ENCODE measurements at places on chromosomes 7 and 10.

DNA sequence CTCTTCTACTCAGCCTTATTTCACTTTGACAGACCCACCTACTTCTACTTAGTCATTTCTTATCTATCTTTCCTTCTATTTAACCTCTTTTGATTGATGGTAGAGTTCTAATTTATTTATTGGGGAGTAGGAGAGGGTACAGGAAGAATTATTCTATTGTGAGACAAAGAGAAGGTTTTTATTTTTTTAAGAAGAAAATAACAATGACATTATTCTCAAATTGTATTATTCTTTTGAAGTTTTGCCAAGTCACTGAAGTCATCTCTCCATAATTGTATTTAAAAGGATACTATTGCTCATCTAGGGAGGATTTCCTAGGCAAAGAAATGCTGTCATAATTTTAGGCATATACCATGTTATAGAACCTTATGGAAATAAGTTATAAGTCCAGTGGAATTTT, 52.7 kb downstream of the ITGB8 start:
- DNase-seq, result no peak

GRCh38 chr7:102842284-102842683, 70.5 kb upstream of the LRRC17 start:
- DNase-seq, result no peak

DNA sequence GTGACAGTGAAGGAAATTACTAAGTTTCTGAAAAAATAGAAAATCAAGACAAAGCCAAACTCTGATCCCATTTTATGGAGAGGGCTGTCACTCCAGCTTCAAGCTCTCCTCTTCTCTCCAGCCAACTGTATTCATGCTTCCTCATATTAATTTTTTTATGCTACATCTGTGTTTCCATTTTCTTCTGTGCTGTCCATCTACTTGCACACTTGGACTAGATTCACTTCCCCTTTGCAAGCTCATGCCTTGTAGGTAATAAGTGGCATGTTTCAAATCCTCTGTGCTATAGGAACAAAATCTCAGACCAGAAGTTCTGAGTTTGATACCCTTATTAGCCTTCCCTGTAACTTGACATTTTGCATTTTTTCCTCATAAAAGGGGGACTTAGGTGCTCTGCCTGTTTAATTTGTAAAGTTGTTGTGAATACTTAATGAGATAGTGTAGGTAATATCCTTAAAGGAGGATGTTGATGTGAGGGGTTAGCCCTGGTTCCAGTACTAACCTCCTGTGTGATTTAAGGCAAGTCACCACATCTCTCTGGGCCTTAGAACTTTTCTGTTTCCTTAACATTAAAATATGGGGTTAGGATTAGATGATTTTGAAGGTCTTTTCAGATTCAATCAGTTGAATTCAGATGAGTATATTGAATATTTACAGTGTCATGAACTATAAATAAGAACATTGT, 358.8 kb downstream of the BBS9 start:
- no peak for DNase-seq

DNA sequence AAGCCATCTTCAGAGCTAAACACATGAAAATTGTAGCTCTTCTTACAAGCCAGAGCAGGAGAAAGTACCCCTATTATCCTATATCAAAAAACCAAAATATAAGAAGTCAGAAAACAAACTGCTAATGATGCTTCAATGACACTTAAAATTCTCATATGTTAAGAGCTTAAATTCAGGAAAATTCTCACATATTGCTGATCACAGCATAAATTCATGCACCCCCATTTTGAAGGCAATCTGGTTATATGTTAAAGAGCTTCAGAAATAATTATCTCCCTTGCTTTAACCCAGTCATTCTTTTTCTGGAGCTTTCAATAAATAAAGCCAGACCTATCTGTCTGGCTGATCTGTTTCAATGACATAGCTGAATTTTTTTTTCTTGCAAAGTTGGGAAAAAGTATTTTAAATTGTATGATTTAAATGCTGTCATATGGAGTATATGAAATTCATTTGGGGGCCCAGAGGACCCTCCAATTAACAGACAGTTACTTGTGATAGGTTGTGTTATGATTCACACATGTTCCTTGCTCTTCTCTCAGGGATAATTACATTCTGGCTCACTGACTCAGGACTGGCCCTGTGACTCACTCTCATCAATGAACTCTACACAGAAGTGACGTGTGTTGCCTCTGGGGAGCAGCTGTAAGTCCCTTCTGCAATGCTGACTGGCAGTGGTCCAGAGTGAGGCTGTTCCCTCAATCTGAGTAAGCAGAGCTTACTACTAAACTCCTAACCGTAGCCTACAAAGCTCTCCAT, 85.2 kb downstream of the HGF start:
- DNase-seq, result no peak

DNA sequence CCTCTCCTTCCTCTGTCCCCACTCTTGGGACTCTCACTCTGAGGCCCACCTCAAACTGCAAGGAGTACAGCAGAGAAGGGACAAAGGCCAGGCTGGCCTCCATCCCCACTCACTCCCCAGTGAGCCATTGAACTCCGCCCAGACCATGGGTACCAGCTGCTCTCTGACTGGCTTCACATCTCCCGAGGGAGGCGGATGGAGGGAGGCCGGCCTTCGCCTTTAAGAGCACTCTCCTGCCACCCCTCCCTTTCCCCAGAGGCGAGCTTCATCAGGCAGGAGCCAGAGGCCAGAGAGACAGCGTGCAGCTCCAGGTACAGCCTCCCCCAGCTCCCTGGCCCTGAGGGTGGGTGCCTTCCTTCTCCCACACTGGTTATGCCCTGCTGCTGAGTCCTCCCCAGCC, 1.8 kb upstream of the LDB3 start:
- no peak for DNase-seq

- DNase-seq, result no peak
These were observed 86.9 kb downstream of the DAGLB start for GRCh38 chr7:6360841-6361240.

DNA sequence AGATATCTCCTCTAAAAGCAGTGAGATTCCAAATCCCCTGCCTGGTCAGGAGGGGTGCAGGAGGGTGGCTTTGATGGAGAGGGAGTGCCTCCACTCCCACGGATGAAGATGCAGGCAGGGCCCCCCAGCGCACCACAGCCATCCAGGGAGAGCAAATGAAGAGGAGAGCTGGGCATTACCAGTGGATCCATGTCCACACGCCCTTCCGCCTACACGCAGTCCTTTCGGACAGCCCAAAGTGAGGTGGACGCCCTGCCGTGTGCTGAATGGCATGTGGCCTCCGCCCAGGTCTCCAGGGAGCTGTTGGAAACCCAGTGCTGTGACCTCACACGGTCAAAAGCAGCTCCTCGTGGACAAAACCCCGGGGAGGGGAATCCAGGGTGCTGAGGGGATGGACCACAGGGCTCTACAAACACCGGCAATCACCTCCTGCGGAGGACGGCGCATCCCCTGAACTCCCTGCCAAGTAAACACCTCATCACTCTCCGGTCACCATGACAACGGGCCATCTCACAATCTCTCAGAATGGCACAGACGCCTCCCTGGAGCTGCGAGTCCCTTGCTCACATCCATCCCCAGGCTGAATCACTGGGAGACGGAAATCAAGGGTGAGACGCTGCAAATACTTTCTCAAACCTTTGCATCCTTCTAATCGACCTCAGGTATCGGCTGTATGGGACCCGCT, 35.0 kb upstream of the DNAAF5 start:
- DNase-seq, result no peak

GRCh38 chr10:74329873-74330272, 178.9 kb downstream of the ADK start:
- no peak for DNase-seq

DNA sequence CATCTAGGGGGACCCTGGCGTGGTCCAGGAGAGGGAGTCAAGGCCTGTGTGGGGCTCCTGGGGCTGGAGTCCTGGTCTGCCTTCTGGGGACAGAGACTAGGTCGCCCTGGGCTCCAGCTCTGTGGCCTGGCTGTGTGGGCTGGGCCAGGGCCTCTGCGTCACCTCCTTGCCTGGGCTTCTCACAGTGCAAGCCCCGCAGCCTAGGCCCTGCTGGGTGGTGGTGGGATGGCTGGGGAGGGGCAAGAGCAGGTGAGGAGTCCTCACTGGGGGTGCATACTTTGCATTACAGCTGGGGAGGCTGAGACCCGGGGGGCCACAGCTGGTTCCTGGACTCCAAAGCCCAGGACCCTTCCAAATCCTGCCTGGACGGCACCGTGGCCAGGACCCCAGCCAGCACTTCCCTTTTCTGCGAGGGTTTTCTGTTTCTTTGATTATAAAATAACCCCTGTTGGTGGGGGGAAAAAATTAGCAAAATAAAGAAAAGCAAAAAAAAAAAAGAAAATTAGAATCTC, 23.5 kb downstream of the PWWP2B start:
- no peak for DNase-seq

DNA sequence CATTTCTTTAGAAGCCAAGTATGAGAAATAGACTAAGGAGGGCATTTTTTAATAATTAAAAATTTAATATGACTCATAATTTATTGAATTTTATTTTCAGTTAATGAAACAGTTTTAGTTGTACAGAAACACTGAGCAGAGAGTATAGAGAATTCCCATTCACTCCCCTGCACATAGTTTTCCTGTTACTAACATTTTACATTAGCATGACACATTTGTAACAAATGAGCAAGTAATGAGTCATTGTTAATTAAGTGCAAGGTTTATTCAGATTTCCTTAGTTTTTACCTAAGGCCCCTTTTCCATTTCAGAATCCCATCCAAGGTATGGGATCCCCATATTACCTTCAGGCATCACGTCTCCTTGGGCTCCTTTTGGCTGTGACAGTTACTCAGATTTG, 271.5 kb upstream of the FZD8 start:
- no peak for DNase-seq

DNA sequence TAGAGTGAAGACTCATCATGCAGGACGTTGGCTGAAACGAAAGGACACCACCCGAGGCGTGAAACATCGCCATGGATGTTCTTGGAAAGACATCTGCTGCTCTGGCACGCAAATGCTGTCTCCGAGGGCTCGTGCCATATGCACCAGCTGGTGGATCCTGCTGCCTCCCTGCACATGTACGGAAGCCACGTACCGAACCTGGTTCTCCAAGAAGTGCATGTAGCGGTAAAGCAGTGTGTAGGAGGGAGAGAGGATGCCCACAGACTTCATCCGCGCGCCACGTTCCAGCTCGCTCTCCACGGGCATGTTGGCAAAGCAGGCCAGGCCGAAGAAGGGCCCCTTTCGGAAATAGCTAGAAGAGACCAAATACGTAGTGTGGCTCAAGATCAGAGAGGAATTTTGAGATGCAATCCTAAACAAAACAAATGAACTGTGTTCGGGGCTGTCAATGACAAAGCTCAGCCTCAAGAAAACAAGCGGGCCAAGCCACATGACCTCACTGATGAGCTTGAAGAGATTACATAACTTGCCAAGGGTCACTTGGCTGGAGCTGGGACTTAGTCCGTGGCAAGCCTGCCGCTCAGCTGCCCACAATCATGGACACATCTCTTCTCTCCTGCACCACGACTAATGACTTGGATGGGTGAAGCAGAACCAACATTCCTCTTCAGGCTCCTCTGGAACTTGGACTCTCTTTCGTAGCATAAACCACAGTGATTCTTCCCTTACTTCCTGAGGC, 16.5 kb downstream of the DENND11 start:
- DNase-seq, result no peak

- DNase-seq, result no peak
These were observed 147.5 kb upstream of the RHOBTB1 start for GRCh38 chr10:61091531-61091930.
